ENCODE measurements at places on chromosomes 7 and 10.

DNA sequence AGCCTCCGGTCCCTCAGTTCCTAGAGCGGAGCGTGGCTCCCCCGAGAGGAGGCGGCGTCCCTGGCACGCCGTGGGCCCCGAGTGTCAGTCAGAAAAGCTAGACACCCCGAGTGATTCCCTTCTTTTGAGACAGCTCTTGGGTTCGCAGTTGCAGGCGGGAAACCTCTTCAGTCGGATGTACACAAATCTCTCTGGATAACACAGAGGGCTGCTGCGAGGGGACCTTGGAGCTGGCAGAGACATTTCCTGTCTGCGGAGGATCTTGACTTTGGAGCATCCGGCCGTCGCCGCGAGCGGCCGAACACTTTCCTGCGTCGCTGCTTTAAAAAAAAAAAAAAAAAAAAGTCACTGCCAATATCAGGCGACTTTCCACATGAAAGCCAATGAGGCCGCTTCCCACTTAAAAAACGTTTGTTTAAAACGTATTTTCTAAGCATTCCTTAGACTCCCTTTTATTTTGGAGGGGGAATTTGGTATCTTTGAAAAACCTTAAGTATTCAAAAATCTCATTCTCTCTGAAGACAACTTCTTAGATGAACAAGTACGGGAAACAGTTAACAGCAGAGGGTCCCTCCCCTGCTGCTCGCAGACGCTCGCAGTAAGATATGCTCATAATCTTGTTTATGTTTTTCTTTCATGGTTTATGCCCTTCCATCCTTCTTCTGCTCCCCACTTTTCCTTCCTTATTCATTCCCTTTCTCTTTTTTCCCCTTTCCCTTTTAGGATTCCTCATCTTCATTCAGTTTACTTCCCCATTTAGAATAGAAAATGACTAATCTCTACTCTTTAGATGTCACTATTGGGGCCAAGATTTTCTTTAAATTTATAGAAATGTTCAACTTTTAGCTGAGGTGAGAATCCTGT, 10.0 kb downstream of the HHEX start:
- peak; percentile 60 for DNase-seq

- no peak for DNase-seq
Observed at GRCh38 chr10:97140902-97141745, 44.6 kb downstream of the SLIT1 start.

- DNase-seq: no peak
Observed at GRCh38 chr7:22435720-22436119, 64.3 kb downstream of the STEAP1B start.

DNA sequence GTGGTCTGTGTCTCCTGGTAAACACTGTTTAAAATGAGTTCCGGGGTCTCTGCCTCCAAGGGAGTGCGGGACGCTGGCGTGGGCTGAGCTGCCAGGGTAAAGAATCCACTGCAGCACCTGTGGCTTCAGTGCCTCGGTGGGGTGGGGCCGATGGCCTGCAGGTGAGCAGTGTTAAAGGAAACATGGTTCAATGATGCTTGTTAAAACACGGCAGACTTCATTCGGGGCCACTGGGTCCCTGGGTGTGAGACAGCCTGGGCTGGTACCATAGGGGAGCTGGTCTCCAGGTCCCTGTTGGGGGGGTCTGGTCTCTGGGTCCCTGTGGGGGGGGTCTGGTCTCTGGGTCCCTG, 24.9 kb upstream of the KNDC1 start:
- DNase-seq: no peak

- no peak for DNase-seq
Observed at GRCh38 chr10:99673492-99673891, 14.2 kb downstream of the ENTPD7 start.

DNA sequence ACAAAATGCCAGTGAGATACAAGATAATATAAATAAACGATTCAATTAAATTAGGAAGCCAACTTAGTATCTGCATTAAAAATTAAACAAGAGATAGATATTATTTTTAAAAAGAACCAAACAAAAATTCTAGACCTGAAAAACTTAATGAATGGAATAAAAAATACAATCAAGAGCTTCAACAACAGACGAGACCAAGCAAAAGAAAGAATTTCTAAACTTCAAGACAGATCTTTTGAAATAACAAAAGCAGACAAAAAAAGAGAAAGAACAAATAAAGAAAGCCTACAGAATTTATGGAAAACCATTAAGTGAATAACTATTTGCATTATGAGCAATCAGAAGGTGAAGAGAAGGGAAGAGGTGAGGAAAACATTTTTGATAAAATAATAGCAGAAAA, 555.2 kb downstream of the GRID1 start:
- DNase-seq: no peak

DNA sequence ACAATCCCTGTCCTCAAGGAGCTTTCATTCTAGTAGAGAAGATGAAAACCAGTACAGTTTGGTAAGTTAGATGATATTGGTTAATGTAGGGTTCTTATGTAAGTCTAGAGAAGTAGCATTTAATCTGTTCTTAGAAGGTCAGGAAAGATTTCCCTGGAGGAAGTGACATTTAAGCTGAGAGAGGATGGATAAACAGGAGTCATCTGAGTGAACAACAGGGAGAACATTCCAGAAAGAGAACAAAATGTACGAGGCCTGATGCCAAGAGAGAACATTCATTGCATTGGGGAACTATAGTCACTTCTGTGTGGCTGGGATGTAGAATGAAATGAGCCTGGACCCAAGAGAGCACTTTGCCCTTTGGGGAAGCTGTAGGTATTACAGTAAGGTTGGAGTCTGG, 88.0 kb downstream of the CFTR start:
- no peak for DNase-seq

GRCh38 chr7:95691464-95691863, 80.9 kb upstream of the DYNC1I1 start:
- no peak for DNase-seq

DNA sequence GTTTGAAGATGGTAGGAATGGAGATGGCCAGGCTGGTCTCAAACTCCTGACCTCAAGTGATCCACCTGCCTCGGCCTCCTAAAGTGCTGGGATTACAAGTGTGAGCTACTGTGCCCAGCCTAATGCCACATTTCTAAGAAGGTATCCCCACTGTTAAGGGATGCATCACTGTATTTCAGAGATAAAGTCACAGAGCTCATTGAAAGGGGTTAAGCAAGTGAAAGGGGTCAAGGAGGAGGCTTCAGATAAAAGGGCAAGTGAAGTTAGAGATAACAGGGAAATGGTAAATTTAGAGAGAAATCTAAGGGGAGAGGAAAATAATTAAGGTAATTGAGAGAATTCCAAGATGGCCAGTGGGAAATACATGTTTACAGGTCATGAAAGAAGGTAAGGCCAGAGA, 93.0 kb upstream of the SP4 start:
- DNase-seq: no peak

DNA sequence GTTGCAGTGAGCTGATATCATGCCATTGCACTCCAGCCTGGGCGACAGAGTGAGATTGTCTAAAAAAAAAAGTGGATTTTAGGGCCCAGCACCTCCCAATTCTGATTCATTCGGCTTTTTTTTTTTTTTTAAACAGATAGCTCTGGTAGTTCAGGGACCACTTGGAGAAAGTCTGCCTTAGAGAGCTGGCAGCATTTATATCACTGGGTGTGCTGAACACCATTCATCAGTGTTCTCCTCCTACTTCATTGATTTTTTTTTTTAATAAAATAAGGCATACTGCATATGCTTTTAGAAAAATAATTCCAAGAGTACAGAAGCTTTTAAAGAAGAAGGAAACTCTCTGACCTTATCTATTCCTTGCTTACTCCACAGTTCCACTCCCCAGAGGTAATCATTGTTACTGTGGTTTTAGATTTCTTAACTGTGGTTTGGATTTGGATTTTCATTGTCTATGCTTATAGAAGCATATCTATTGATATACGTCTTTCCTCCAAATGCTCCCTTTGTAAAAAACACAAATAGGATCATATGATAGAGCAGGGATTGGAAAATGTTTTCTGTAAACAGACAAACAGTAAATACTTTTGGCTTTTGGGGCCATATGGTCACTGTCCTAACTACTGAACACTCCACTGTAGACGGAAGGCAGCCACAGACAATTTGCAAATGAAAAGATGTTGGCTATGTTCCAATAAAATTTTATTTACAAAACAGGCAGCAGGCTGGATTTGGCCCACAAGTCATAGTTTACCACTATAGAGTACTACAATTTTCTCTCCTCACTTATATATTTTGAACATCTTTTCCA, 21.1 kb upstream of the SAR1A start:
- DNase-seq: peak; percentile 49

All from GM23248 (cell line).